ENCODE measurements at places on chromosomes 13 and 19. TPM values are rescaled to one million over a fixed set of nuclear protein-coding genes. Genes with fewer than 3 reads are reported as not detected.

DNA sequence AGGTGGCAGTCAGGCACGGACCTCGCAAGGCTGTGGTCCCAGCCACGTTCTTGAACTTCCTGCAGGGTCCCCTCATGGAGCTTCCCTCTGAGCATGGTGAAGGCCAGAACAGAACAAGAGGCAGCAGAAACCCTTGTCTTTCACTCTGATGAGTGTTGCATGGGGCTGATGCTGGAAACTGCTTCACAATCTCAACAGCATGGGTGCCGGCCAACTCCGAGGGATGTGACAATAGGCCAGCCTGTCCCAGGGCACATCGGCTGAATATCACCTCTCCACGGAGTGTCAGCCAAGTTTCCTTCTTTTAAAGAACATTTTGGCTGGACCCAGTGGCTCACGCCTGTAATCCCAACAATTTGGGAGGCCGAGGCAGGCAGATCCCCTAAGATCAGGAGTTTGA is 173.9 kb downstream of the FOXO1 start:
- DNase-seq: no peak

GRCh38 chr19:49387936-49388372 is at the start of gene KASH5:
KASH5 (plus strand) TSS chr19:49388249; CDS start chr19:49390884, 2,635 bp downstream.
- no peak for DNase-seq

DNA sequence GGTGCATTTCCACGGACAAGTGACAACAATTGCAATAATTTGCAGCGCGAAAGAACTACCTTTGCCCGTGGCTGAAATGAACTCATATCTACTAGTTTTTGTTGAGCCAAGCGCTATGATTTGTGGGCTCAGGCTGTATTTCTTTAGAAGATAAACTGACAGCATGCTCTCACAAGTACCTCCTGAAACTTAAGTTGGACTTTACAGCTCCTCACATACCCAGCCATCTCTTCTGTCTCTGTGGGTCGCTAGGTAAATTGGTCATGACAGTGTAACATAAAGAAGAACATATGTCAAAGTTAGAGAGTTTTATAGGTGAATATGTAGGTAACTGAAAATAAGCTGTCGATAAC is 839 bp downstream of the COG6 start:
- DNase-seq: no peak

- DNase-seq: no peak
These were observed 31.3 kb upstream of the USE1 start for GRCh38 chr19:17183858-17184321.

DNA sequence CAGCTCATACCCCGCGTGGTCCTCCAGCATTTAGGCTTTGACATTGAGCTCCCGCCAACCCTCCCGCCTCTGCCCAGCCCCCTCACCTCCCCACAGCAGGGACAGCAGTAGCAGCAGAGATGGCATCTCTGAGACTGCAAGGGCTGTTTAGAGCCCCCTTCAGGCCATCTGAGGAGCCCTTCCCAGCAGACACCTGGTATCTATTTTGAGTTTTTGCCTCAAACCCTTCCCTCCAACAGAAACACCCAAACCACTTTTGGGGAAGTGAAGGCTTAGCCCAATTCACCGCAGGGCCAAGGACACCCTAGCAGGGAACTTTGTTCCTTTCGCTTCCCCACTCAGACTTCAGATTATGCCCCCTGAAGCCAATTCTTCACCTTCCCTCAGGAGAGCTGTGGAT is 6.3 kb upstream of the ZNF175 start:
- DNase-seq: no peak

DNA sequence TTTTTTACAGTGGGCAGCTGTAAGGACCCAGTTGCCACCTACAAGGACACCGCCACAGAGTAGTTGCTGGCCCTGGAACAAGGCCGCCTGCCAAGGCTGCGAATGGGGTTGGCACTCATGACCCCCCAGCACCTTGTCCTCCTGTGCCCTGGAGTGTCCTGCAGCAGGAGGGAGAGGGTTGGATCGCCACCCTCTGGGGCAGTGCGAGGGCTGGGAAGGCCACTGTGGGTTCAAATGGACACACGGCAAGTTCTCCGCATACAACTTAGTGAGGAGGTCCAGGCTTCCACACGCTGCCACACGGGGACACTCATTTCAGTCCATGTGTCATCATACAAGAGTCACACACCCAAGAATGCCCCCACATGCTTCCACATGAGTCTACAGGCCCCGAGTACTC is 978 bp downstream of the KLK8 start:
- DNase-seq: no peak

DNA sequence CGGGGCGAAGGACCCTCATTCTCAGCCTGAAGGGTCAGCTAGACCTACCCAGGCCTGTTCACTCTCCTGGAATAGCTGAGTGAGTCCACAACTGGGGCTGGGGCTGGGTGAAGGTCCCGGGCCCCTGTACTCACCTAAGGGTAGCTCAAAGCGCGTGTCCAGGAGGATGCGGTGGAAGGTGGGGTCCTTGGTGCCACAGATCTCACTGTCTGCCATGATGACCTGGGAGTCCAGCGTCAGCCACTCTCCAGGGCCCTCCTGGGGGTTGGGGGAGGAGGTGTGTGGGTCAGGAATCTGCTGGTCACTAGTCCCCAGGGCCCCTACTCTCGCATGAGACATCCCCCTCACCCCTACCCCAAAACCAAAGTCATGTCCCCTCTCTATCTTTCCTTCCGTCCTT is 18.7 kb downstream of the UNC13A start:
- DNase-seq: no peak

- DNase-seq: no peak
These were observed 322.3 kb downstream of the NDFIP2 start for GRCh38 chr13:79803296-79803695.

DNA sequence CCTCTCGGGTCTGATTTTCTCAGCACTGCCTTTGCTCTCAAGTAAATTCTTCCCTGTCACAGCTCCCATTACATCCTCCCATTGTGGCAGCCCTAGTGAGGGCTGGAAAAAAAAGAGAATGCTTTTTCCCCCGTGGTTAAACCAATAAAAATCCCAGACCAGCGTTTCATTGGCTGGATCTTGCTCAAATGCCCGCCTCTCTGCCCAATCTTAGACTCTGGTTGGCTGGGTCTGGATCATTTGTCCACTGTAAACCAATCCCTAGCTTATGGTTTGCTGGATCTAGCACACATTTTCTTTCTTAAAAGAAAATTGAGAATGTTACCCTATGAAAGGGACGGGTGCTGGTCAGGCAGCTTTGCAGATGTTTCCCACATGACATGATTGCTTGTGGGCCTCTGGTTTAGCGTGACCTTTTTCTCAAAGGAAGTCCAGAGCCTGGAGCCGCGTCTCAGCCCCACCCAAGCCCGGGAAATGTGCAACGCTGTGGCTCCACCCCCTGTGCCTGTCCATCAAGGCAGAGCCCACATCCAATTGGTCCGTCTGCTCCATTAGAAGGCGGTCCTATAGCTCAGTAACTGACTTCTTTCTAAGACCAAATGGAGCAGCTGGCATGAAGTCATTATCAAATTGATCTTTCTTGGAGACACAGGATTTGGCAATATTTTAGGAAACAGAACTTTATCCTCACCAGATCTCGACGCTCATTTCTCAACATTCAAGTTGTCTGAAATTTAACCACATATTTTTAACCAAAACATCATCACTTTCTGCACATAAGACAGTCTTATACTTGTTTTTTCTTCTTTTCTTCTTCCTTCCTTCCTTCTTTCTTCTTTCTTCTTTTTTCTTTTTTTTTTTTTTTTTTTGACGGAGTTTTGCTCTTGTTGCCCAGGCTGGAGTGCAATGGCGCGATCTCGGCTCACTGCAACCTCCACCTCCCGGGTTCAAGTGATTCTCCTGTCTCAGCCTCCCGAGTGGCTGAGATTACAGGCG is 2.6 kb upstream of the MCEMP1 start:
- DNase-seq: peak; percentile 40

GRCh38 chr13:113146750-113147149 is 11.7 kb upstream of the PROZ start:
- no peak for DNase-seq

- peak; percentile 54 for DNase-seq
These were observed 46.2 kb downstream of the MYO9B start for GRCh38 chr19:17121736-17122293.

DNA sequence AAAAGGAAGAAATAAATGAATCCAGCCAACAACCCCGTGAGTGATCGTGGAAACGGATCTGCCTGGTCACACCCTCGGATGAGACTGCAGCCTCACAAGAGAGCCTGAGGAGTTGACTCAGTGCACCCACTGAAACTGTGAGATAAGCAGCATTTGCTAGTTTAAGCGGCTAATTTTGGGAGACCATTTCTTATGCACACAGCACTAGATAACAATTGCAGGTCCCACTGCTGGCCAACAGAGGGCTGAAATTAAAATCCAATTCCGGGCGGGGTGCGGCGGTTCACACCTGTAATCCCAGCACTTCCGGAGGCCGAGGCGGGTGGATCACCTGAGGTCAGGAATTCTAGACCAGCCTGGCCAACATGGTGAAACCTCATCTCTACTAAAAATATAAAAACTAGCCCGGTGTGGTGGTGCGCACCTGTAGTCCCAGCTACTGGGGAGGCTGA is 3.6 kb downstream of the UQCR11 start:
- no peak for DNase-seq

The NLRP7 gene
- not detected for total RNA-seq

The MBD3L2 gene
- not detected for total RNA-seq

The PSMD8 gene
- total RNA-seq: 489 TPM

The SLC25A42 gene
- total RNA-seq: 8.4 TPM

The IGLON5 gene
- not detected for total RNA-seq

The GPR183 gene
- total RNA-seq: 0.74 TPM

The BLVRB gene
- 135 TPM for total RNA-seq

The KISS1R gene
- total RNA-seq: not detected

The TBXA2R gene
- 0.59 TPM for total RNA-seq

The C1QTNF9 gene
- total RNA-seq: not detected

The MZT1 gene
- total RNA-seq: 37.4 TPM

All from M059J (cell line).